ENCODE measurements at places on chromosomes 5 and 9.

DNA sequence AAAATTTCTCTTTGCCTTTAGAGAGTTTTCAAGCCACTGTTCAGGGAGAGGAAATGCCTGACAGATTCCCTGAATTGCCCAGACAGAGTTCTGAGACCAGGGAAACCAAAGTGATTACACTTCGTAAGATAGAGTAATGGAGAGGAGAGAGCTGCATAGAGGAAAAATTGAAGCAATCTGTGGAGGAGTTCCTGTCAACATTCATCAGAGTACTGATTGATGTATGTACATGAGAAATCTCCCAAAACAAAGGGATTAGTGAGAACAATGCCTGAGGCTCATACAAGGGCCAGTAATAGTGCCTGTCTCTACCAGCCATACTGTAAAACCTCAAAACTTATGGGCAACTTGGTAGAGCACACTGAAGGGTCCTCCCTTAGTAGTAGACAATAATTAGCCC is 79.0 kb upstream of the TRIM32 start:
- DNase-seq: no peak

GRCh38 chr9:131161585-131161984 is 36.2 kb downstream of the NUP214 start:
- DNase-seq: no peak

GRCh38 chr5:9411142-9411541 is 134.7 kb downstream of the SEMA5A start:
- no peak for DNase-seq

DNA sequence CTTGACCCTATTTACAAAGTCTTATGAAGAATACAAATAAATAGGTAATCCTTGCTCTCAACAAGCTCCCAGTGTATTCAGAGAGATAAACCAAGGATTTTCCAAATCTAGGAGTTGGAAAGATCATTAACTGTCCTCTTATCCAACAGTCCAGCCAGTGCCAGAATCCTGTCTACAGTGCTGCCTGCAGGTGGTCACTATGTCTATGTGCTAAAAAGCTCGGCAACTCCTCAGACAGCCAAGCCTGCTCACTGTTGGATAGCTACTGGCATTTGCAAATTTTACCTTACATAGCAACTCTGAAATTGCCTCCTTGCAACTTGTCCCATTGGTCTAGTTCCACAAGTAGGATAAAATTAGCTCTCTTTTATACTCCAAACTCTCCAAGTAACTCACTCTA is 187.4 kb downstream of the DCP2 start:
- no peak for DNase-seq

DNA sequence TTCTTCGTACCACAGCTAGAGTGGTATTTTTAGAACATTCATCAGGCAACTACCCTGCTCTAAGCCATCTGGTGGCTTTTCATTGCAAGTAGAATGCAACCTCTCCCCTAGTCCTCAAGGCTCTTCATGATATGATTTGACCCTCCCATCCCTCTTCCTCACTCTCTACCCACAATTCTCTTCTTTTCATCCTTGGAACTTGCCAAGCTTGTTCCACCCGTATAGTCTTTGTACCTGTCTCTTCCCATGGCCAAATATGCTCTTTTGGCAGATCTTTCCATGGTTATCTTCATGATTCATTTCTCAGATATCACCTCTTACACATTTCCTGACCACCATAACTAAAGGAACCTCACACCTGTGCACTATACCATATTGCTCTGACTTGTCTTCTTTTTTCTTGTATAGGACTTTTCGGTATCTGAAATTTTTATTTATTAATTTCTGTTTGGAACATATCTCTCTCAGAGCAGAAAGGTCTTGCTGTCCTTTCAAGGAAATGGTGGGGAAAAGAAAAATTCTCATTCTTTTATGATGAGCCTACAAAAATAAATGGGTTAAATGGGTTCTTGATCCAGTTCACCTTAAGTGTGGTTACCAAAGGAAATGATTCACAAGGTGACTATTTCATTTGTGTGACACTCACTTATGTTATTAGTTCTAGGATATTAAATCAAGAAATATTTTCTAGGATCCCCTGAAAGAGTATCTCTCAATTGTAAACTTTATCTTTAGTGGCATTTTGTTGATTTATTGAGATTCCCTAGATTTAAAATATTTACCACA is 3.7 kb upstream of the CD274 start:
- no peak for DNase-seq

GRCh38 chr5:150441813-150442698 is 7.5 kb downstream of the RPS14 start:
- DNase-seq: no peak

- DNase-seq: no peak
Observed at GRCh38 chr5:170590566-170590965, 86.7 kb downstream of the KCNIP1 start.

DNA sequence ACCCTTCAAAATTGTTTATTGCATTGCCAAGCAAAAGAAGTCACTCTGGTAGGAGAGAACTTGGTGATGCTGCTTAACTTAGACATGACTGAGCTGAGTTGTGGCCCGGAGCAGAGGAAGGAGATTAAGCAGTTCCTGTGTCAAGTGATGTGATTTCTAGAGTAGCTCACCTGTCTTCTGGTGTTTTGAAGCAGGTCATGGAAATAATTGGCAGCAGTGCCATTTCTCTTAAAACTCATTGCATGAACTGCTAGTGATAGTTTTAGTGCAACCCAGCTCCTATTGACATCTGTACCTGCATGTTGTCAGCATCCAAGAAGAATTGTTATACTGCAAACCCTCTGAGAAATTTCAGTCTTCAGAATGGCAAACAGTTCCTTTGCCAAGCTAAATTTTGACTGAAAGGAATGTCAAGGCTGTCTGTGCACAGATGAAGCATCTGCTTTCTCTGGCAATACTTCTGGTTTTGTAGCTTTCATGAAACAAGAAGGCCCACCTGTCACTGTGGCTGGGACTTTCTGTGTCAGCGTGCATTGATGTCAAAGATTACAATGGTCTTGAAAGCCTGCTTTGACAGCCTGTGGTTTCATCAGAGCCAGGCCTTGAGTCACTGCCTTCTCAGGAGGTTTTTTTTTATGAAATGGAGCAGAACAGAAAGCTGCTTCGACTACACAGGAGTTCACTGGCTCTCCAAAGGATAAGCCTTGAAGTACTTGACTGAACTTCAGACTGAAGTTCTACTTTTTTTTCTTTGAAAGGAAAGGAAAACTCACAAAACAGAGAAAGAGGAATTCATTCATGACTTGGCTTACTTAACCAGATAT is 90.6 kb downstream of the RALGPS1 start:
- peak; percentile 80 for DNase-seq

- DNase-seq: no peak
Observed at GRCh38 chr5:39475881-39476842, 51.4 kb upstream of the DAB2 start.

DNA sequence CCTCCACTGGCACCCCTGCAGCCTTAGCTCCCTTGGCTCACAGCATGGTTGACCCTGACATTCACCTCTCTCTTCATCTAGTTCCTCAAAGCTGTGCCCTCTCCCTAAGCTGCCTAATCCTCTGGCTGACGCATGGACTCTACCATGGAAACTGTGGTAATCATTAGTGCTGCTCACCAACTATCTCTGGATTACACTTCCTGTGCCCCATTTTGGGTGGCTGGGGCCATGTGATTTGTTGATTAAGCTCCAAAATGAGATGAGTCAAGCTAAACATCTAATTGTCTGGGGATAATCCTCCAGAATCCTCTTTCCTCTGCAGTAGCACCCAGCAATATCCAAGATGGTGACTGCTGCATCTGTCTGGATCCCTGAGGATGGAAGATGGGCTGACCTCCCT is 264.4 kb downstream of the SH3GL2 start:
- DNase-seq: no peak

DNA sequence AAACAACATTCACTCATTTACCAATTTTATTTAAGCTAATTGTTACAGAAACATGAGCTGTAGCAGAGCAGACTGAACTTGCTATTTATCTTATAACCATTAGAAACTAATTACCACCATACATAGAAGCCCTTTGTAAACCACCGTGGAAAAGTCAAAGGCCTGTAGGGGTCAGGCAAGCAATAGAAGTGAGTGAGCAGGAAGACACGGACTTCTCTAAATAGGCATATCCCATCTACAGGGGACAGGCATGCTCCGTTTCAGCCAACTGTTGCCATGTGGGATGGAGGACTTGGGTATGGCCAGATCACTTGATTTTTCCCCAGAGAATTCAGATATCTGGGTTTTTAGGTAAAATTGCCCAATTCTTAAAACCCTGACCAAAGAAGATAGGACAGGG is 44.8 kb downstream of the PRRC1 start:
- DNase-seq: no peak

GRCh38 chr5:1959231-1959630 is 76.5 kb upstream of the IRX4 start:
- no peak for DNase-seq

DNA sequence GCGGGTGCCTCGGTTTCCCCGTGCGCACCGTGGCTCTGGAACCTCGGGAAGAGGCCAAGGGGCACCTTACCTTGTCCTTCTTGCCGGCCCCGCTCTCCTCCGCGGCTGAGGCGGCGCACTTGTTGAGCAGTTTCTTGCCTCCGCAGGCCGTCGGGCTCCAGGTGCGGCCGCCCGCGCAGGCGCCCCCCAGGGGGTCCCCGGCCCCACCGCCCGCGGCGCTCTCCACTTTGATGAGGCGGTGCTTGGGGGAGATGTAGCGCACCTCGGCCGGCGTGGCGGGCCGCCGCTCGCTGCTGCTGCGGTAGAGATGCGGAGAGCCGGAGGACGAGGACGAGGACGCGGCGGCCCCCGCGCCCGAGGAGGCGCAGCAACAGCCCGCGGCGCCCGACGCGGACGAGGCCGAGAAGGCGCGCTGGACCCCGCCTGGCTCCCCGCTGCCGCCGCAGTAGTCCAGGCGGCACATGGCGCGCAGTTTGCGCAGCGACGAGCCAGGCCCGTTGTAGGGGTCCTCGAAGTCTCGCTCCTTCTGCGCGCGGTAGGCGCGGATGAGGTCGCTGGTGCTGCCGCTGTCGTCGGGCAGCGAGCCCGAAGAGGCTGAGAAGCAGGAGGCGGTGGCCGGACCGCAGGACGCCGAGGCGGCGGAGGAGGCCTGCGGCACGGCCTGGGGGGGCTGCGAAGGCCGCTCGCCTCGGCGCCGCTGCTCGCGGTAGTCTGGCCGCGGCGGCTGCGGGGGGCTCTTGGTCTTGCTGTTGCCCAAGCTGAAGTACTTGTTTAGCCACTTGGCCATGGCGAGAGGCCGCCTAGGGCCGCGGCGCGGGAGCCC is 957 bp downstream of the SHB start:
- DNase-seq: peak; percentile 24

- no peak for DNase-seq
Observed at GRCh38 chr5:80487444-80487828, 464 bp upstream of the FAM151B start.

- no peak for DNase-seq
Observed at GRCh38 chr9:133028221-133028620, 2.6 kb upstream of the GTF3C5 start.

GRCh38 chr9:134602547-134603362 is 38.8 kb upstream of the COL5A1 start:
- no peak for DNase-seq

DNA sequence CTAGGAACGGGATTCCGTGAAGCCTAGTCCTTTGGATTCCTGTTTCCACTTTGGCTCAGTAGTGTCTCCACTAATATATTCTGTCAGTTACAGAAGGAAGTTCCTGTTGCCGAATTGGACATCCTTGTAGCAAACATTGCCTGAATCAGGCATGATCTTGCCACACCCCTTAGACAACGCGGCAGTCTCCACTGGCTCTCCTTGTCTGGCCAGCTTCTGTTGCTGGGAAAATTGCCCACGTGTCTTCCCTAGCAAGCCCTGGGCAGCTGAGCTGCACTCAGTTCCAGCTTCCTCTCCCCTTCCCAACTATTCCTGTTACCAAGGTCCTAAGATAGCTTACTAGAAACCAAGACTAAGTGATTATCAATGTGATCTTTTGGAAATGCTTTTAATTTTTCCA is 316.6 kb upstream of the RIOK2 start:
- no peak for DNase-seq

- no peak for DNase-seq
Observed at GRCh38 chr9:109360771-109361170, 39.9 kb upstream of the EPB41L4B start.

DNA sequence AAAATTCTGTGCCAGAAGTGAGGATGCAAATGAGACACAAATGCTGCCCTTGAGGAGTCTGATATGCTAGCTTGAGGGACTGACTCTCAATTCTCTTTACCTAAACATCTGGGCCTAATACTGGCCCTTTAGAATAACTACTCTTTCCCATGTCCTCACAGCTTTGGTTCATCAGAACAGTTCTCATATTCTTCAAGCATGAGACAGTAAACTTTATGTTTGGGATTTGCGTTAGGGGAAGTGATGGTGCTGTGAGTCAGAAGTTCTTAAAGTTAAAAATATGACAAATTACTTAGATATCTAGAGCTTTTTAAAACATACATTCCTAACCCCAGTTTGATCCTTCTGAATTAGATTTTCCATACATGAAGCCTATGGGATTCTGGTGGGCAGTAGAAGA is 665.0 kb upstream of the RGMB start:
- no peak for DNase-seq

- DNase-seq: no peak
Observed at GRCh38 chr9:99052815-99053715, 51.8 kb upstream of the TGFBR1 start.

DNA sequence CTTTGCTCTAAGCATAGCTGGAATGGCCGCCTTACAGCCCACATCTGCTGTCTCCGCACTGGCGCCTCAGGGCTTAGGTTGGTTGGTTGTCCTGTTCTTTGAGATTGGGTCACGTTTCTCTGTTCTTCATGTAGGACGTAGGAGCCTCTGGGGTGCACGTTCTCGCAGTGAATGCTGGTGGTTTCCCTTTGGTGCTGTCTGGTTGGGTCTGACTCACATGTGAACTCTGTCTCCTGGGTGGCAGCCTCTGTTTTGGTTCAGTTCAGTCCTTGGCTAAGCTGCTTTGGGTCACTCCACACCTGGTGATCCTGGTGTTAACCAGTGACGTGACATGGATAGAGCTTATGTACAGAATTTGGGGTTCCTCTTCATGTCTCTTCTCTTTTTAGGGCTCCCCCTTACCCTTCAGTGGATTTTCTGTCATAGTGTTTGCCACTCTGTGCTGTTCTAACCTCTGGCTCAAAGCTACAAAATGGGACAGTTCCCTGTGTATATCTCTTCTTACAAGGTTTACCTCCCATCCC is 12.6 kb upstream of the LPCAT1 start:
- peak; percentile 75 for DNase-seq

GRCh38 chr5:144598451-144599068 is 427.9 kb downstream of the KCTD16 start:
- no peak for DNase-seq

DNA sequence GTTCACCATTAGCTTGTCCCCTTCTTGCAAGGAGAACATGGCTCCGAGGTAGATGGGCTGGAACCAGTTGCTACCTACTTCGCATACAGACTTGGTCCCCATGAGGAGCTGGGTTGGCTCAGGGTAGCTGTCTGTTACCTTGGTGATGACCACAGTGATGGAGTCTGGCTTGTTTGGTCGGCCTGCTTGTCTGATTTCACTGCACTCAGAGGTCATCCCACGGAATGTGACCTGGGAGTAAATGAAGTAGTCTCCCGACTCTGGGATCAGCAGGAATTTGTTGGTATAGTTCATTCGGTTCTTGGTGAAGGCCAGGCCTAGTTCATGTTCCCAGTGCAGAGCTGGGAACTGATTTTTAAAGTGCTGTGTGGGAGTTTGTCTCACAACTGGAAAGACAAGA is 15.3 kb downstream of the TNFSF15 start:
- no peak for DNase-seq

All from activated T-cell treated with anti-CD3 and anti-CD28 coated beads, Interleukin-2, amount 50 U/mL, for 72 hours (primary cell).